ENCODE measurements at places on chromosomes 7 and 10. TPM values are rescaled to one million over a fixed set of nuclear protein-coding genes. Genes with fewer than 3 reads are reported as not detected.

DNA sequence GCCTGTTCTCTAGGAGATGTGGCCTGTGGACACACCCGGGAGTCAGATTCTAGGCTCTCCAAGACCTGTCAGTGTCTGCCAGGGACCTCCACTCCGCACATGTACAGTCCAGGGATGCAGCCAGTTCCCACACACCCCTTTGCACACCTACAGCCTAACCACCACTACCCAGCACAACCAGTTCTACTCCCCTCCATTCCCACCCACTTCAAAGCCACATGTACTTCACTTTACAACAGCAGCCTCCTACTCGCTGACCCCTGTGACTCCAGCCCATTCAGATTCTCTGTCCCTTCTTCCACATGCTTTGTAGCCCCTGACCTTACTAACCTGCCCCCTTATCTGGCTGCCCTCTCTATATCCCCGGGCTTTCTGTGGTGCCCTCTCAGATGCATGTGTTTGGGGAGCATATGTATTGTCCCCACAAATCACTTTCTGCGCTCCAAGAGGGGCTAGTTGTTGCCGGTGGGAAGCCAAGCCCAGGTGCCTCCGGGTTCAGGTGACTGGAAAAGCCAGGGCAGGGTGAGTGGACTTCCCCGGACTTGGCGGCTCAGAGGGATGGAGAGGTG lies 7.2 kb downstream of the LBX1 start:
- DNase-seq: no peak

- no peak for DNase-seq
Observed at GRCh38 chr7:39451901-39452300, 114.3 kb upstream of the YAE1 start.

GRCh38 chr10:75208181-75208580 lies 2.4 kb upstream of the VDAC2 start:
- DNase-seq: peak; percentile 33

DNA sequence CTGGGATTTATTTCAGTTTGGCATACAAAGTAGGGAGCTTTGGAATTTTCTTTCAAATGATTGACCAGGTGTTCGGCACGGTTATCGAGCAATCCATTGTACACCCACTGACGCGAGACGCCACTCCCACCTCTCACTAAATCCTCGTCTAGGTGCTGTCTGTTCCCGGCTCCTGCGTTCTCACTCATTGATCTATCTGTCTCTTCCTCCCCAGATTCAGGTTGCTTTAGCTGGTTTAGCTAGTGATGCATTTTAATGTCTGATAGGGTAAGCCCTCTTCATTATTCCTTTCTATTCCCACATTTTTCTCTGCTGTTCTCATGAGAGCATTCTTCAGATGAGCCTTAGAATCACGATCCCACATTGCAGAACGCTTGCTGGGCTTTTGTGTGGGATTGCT lies 91.7 kb downstream of the ELFN1 start:
- no peak for DNase-seq

DNA sequence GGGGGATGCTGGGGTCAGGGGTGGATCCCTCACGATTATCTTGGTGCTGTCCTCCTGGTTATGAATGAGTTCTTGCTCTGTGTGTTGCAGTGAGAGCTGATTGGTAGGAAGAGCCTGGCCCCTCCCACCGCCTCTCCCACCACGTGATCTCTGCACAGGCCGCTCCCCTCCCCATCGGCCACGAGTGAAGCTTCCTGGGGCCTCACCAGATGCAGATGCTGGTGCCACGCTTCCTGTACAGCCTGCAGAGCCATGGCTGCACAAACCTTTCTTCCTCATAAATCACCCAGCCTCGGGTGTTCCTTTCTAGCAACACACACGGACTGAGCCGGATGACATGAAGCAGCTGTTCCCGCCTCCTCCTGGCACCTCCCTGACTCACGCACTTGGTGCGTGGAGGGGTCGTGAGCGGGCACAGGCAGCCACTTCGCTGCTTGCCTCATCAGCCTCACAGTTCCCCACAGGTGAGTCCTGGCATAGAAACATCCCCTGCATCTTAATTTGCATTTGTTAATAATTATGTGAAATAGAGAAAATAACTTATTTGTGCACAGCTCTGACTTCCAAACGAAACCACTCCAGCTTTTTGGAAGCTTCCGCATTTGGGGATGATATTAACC lies 210.8 kb downstream of the ADARB2 start:
- peak; percentile 34 for DNase-seq

Gene OR2A42
- 0.27 TPM for total RNA-seq

Gene NKX2-3
- not detected for total RNA-seq

Gene UCN3
- total RNA-seq: not detected

Gene DGKB
- 3.6 TPM for total RNA-seq

Gene COPS6
- total RNA-seq: 76.2 TPM

Gene PLA2G12B
- not detected for total RNA-seq

Gene FEZF1
- not detected for total RNA-seq

Data from sciatic nerve (tissue), 2 donors.